ENCODE measurements at places on chromosomes 3 and 15.

DNA sequence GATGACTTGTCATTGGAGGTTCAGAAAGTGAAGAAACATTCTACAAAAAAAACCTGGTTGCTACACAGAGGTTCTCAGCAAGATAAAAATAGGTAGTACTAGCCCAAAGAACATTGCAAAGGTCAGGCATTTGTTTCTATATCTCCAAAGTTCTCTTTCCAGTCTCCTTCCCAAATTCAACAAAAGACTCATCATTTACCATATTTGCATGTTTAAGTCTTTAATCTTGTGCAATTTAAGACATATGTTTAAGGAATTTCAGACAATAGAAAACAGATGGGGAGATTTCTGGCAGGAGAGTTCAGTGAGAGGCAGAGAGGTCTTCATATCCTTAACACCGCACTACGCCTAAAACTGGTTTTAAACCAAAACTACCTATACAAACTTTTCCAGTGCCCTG is 173.8 kb upstream of the THBS1 start:
- H3K4me1 ChIP-seq: peaks cover 30% of the 10 kb centered on the region
- no peak overlapping the region for H3K27ac ChIP-seq
- H3K36me3 ChIP-seq: no peaks in the 10 kb centered on the region
- no peak for DNase-seq
- no peaks in the 10 kb centered on the region for H3K27me3 ChIP-seq

DNA sequence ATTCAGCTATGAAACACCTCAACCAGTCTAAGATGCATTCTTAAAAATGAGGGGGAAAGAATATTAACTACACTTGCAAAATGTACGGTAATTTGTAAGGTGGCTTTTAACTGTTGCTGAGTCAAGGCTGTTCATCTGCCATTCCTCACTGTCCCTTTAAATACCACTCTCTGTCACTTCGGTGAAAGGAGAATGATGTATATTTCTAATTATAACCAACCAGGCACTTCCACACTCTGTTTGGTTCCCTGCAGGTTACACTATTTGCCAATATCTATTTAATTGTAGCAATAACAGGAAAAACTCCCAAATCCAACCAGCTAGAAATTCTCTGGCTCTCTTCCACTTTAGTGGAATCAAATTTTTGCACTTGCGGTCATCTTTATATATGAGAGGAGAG is 70.5 kb upstream of the SLCO3A1 start:
- H3K4me1 ChIP-seq: peaks cover 14% of the 10 kb centered on the region
- H3K27ac ChIP-seq: peak overlapping the region; percentile 71
- peaks cover 5% of the 10 kb centered on the region for H3K27me3 ChIP-seq

GRCh38 chr3:46962990-46963389 is 13.6 kb downstream of the CCDC12 start:
- H3K27me3 ChIP-seq: no peaks in the 10 kb centered on the region
- peaks cover 83% of the 10 kb centered on the region for H3K4me1 ChIP-seq

- H3K4me1 ChIP-seq: no peaks in the 10 kb centered on the region
- H3K27me3 ChIP-seq: no peaks in the 10 kb centered on the region
- H3K27ac ChIP-seq: no peak overlapping the region
- H3K4me3 ChIP-seq: no peak overlapping the region
- no peaks in the 10 kb centered on the region for H3K36me3 ChIP-seq
These were observed 253.7 kb upstream of the THBS1 start for GRCh38 chr15:39327005-39327730.

GRCh38 chr15:77173487-77173886 is 102.6 kb upstream of the TSPAN3 start:
- H3K27me3 ChIP-seq: no peaks in the 10 kb centered on the region
- no peak overlapping the region for H3K4me3 ChIP-seq
- H3K36me3 ChIP-seq: peaks cover 4% of the 10 kb centered on the region
- no peak for DNase-seq
